ENCODE measurements at places on chromosomes 16 and 17.

DNA sequence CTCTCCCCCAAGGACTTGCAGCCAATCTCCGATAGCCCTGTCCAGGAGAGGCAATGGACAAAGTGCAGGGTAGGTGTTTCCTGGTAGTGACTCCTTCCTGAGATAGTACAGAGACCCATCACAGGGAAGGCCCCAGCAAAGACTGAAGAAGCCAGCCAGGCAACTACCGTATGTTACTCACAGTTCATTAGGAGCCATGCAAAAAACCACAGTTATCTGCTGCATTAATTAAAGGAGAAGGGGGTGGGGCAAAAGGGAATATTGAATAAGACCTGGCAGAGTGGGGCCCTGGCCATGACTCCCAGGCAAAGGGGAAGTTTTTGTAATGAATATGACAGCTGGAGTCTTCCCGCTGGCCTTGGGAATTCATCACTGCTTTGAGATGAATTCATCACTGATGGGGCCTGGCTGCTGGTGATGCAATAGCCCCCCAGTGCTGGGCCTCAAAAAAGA lies 2.5 kb upstream of the SLC13A2 start:
- DNase-seq, result no peak

- DNase-seq, result no peak
These were observed 13.6 kb downstream of the MRM3 start for GRCh38 chr17:795721-796120.

GRCh38 chr16:25868706-25869370 lies 177.1 kb downstream of the HS3ST4 start:
- no peak for DNase-seq

GRCh38 chr17:80879723-80880647 lies 111.7 kb upstream of the CHMP6 start:
- DNase-seq, result no peak

DNA sequence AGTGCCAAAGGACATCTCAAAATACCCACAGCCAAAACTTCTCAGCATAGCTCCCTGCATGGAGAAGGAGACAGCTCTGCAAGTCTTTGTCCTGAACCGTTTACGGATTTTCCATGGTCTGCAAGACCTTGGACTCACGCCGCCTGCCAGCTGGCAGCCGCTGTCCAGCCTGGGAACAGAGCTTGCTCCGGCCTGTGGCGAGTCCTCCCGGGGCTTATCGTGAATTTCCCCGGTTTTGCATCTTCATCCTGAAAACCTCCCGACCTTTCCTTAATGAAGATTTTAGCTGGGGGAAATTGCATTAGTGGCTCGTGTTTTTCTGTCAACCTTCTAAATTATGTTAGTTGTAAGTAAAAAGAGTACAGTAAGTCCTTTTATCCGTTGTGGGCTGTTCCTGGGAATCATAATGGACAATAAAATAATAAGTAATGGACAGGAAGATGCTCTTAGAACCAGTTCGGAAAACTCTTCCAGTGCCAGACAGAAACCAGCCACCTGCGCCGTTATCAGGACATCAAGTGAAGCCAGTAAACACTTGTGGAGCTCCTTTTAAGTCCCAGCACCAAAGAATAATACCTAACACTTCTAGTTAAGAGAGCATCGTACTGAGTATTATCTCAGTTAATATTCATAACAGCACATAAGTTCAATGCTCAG lies 112.4 kb upstream of the NOL11 start:
- DNase-seq, result no peak

- no peak for DNase-seq
These were observed 60.1 kb downstream of the TK2 start for GRCh38 chr16:66489818-66490217.

DNA sequence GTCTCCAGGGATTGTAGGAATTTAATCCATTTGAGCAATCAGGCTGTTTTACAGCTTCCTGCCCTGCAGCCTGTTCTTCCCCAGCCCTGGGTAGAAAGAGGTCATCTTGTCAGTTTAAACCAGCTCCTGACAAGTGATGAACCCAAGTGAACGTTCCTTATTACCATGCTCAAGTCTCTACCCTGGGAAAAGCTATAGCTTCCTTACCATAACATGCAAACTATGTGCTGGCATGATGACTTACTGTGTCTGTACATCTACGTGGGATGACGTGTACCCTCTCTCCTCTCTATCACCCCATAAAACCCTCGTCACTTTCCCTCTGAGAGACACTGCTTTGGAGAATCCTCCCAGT lies 452.2 kb downstream of the XYLT1 start:
- no peak for DNase-seq

DNA sequence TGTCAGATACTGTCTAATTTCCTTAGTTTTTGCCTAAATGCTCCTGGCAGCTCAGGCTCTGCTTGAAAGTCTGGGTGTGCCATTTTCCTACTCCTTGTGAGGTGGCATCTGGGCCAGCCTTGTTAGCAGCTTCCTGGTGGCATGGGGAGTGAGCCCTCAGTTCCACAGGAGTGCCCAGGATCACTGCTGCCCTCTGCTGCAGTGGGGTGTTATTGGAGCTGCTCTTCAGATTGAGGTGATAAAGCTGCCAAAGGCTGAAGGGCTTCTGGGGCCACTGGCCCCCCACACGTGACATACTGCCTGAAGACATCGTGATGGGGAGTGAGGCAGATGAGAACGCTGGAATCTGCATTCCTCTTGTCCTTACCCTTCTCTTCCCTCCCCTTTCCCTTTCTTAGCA lies 27.4 kb downstream of the CEP95 start:
- DNase-seq, result no peak

All from CD4-positive, alpha-beta T cell treated with Interleukin-4 for 4 hours (primary cell).